ENCODE measurements at places on chromosomes 4 and X. TPM values are rescaled to one million over a fixed set of nuclear protein-coding genes. Genes with fewer than 3 reads are reported as not detected.
A peak's percentile ranks its signal among the peaks of the same experiment; 100 is the strongest.

DNA sequence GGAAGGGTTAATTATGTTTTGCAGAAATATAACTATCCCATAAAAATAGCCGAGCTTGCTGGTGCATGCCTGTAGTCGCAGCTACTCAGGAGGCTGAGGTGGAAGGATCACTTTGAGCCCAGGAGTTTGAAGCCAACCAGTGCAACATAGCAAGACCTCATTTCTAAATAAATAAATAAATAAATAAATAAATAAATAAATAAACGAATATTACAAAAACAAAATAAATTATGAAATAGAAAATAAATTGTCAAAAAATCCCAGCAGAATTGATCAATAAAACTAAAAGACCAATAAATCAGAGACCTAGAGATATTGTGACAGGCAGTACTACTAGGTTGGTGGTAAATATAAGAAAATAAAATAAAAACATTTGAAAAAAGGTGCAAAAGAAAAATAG lies 6.7 kb upstream of the ARL13A start:
- no peak overlapping the region for H3K27ac ChIP-seq
- H3K36me3 ChIP-seq, result no peaks in the 10 kb centered on the region
- H3K4me1 ChIP-seq, result no peaks in the 10 kb centered on the region
- H3K4me3 ChIP-seq, result no peak overlapping the region

The PALLD gene
- total RNA-seq, result 22.9 TPM

DNA sequence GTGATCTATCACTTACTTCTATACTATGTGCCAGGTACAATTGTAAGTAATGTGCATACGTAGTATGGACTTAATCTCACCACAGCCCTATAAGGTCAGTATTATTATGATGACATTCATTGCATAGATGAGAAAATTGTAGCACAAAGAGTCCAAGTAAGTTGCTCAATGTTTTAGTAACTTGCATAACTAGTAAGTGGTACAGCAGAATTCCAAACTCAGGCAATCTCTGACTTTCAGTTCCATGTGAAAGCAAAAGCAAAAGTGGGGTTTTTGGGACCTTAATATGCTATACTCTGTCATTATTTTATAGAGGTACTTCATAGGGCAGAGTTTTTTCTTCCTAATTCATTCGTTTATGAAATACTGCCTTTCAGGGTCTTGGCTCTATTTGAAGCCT lies 188.8 kb upstream of the VEGFC start:
- H3K27ac ChIP-seq, result no peak overlapping the region
- DNase-seq, result no peak
- no peaks in the 10 kb centered on the region for H3K27me3 ChIP-seq
- no peaks in the 10 kb centered on the region for H3K36me3 ChIP-seq

The IGSF1 gene
- total RNA-seq, result not detected

- H3K4me1 ChIP-seq, result no peaks in the 10 kb centered on the region
- no peak for DNase-seq
- H3K27me3 ChIP-seq, result peaks cover 2% of the 10 kb centered on the region
- no peaks in the 10 kb centered on the region for H3K36me3 ChIP-seq
- H3K27ac ChIP-seq, result no peak overlapping the region
- H3K4me3 ChIP-seq, result no peak overlapping the region
These were observed 39.2 kb downstream of the FMR1NB start for GRCh38 chrX:148020329-148020728.

GRCh38 chr4:87056881-87057280 lies 122.1 kb downstream of the AFF1 start:
- peaks cover 27% of the 10 kb centered on the region for H3K36me3 ChIP-seq
- H3K4me1 ChIP-seq, result peaks cover 78% of the 10 kb centered on the region
- H3K4me3 ChIP-seq, result no peak overlapping the region
- DNase-seq, result no peak
- H3K27ac ChIP-seq, result peak overlapping the region; percentile 70
- no peaks in the 10 kb centered on the region for H3K27me3 ChIP-seq

- no peak overlapping the region for H3K4me3 ChIP-seq
- peaks cover 10% of the 10 kb centered on the region for H3K36me3 ChIP-seq
- no peak overlapping the region for H3K27ac ChIP-seq
These were observed 170.1 kb downstream of the AFAP1 start for GRCh38 chr4:7769396-7770223.

- no peak overlapping the region for H3K4me3 ChIP-seq
- peaks cover 9% of the 10 kb centered on the region for H3K4me1 ChIP-seq
- H3K27ac ChIP-seq, result peak overlapping the region; percentile 90
- no peaks in the 10 kb centered on the region for H3K36me3 ChIP-seq
These were observed 109.6 kb upstream of the KIT start for GRCh38 chr4:54548098-54548620.

GRCh38 chr4:17968721-17969120 lies 52.8 kb downstream of the LCORL start:
- no peak for DNase-seq
- no peaks in the 10 kb centered on the region for H3K4me1 ChIP-seq
- no peaks in the 10 kb centered on the region for H3K36me3 ChIP-seq
- no peaks in the 10 kb centered on the region for H3K27me3 ChIP-seq
- H3K4me3 ChIP-seq, result no peak overlapping the region

DNA sequence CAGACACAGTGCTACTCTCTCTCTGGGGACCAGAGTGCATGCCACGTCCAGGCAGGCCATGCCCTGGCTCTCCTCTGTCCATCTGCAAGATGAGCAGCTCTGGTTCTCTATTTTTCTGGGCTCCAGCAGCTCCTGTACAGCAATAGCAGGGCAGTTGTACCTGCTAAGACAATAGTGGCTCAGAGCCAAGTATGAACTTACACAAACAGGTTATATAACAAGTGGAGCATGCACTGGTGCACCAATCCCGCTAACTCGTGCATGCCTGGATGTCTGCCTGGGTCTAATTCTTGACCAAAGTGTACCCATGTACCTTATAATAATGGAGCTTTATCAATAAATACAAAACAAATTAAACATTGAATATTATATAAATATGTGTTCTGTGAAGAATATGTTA lies 392.3 kb downstream of the CENPC start:
- no peak overlapping the region for H3K4me3 ChIP-seq
- no peak overlapping the region for H3K27ac ChIP-seq
- DNase-seq, result no peak
- H3K27me3 ChIP-seq, result no peaks in the 10 kb centered on the region
- no peaks in the 10 kb centered on the region for H3K4me1 ChIP-seq

DNA sequence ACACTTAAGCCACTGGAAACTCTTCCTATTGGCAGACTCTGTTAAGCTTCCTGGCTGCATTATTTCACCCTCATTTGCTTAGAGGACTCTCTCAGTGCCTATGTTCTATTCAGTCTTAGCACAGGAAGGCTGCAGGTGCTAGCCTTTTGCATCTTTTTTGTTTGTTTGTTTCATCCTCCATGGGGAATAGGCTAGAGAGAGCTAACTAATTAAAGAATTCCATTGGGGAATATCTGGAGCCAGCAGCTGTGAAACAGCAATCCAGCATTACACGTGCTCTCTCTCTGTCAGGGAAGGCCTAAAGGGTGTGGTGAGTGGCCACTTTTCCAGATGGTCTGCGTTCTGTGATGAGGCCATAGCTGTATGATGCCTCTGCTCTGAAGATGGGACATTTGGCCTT lies 633.6 kb downstream of the SPRY1 start:
- H3K27me3 ChIP-seq, result peaks cover 5% of the 10 kb centered on the region
- H3K4me3 ChIP-seq, result no peak overlapping the region
- no peaks in the 10 kb centered on the region for H3K36me3 ChIP-seq
- no peak for DNase-seq
- no peak overlapping the region for H3K27ac ChIP-seq

GRCh38 chrX:20144491-20144890 lies 2.9 kb upstream of the EIF1AX start:
- no peak for DNase-seq
- H3K4me1 ChIP-seq, result peaks cover 25% of the 10 kb centered on the region
- H3K36me3 ChIP-seq, result peaks cover 4% of the 10 kb centered on the region
- no peak overlapping the region for H3K4me3 ChIP-seq
- H3K27ac ChIP-seq, result no peak overlapping the region

GRCh38 chrX:31237189-31237588 lies 165.3 kb upstream of the FTHL17 start:
- DNase-seq, result no peak
- peaks cover 3% of the 10 kb centered on the region for H3K27me3 ChIP-seq
- H3K4me1 ChIP-seq, result peaks cover 6% of the 10 kb centered on the region
- H3K27ac ChIP-seq, result no peak overlapping the region
- no peak overlapping the region for H3K4me3 ChIP-seq
- H3K36me3 ChIP-seq, result no peaks in the 10 kb centered on the region

The SULT1E1 gene
- not detected for total RNA-seq

The SPANXB1 gene
- total RNA-seq, result not detected

The MXRA5 gene
- not detected for total RNA-seq

DNA sequence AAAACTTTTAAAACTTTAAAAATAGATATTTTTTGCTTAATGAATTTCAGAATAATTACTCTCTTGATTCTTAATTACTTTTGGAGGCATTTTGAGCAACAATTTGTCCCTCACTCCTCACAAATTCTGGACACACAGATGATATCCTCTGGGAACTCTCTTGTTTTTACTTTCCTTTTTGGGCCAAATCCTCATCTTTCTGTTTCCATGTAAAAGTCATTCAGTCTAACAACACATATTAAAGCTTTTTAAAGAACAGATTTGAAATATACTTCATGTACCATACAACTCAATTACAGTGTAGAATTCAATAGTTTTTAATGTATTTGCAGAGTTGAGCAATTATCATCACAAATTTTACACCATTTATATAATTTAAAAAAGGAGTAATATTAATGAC lies 983.1 kb downstream of the STIM2 start:
- DNase-seq, result no peak
- H3K27ac ChIP-seq, result no peak overlapping the region

GRCh38 chr4:163701916-163702315 lies 207.4 kb downstream of the TMA16 start:
- no peaks in the 10 kb centered on the region for H3K27me3 ChIP-seq
- no peaks in the 10 kb centered on the region for H3K4me1 ChIP-seq
- H3K27ac ChIP-seq, result no peak overlapping the region
- no peaks in the 10 kb centered on the region for H3K36me3 ChIP-seq
- H3K4me3 ChIP-seq, result no peak overlapping the region

DNA sequence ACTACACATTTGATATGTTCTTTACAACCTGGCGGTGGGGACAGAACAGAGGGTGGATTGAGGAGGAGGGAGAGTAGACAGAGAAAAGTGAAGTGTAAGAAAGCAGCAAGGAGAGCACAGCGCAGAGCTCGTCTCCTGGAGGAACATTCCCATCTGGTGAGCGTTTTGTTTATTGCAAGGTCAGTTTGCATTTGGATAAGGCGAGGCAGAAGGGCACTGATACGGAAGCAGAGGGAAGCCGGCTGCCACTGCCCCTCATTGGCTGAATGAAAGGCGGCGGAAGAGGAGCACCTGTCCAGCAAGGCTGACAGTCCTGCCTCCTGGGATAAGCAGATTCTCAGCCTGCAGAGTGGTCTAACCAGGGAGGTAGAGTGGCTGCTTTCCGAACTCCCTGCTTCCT lies 83.2 kb downstream of the GPR143 start:
- peaks cover 29% of the 10 kb centered on the region for H3K36me3 ChIP-seq
- H3K4me3 ChIP-seq, result no peak overlapping the region
- no peak for DNase-seq
- H3K27ac ChIP-seq, result no peak overlapping the region
- peaks cover 9% of the 10 kb centered on the region for H3K4me1 ChIP-seq

DNA sequence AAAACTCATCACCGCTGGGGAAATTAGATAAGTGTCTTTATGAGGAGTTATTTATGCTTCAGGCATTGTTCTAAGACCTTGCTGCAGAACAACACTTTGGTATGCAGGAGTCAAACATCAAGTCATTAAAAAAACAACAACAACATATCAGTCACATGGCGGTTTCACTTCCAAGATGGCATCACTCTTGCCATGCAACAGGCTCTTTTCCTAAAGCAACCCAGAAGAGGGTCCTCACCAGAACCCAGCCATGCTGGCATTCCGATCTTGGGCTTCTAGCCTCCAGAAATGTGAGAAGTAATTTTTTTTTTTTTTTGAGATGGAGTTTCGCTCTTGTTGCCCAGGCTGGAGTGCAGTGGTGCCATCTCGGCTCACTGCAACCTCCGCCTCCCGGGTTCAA lies 8.7 kb upstream of the RBMX start:
- no peak overlapping the region for H3K4me3 ChIP-seq
- no peak for DNase-seq
- no peak overlapping the region for H3K27ac ChIP-seq
- peaks cover 5% of the 10 kb centered on the region for H3K4me1 ChIP-seq

DNA sequence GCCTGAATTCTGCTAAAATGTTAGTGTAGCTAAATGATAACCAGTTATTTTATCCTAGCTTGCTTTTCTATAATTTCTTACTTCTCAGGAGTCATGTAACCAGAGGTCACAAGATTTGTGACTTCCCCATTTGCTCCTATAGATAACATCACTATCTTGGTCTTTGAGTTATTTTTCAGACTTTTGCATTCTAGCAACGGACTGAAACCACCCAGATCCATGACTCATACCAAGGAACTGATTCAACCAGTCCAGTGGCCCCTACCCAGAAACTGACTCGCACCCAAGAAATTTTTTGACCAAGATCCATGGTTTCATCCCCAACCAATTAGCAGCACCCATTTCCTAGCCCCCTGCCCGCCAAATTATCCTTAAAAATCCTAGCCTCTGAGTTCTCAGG lies 50.0 kb downstream of the IQCM start:
- H3K27me3 ChIP-seq, result no peaks in the 10 kb centered on the region
- H3K4me3 ChIP-seq, result no peak overlapping the region
- H3K36me3 ChIP-seq, result no peaks in the 10 kb centered on the region

GRCh38 chr4:996030-996996 lies 3.1 kb upstream of the SLC26A1 start:
- peaks cover 34% of the 10 kb centered on the region for H3K27me3 ChIP-seq
- no peaks in the 10 kb centered on the region for H3K36me3 ChIP-seq
- no peaks in the 10 kb centered on the region for H3K4me1 ChIP-seq
- no peak for DNase-seq

GRCh38 chr4:78362310-78362709 lies 189.3 kb upstream of the ANXA3 start:
- H3K27ac ChIP-seq, result no peak overlapping the region
- H3K27me3 ChIP-seq, result peaks cover 14% of the 10 kb centered on the region
- no peaks in the 10 kb centered on the region for H3K36me3 ChIP-seq
- H3K4me3 ChIP-seq, result no peak overlapping the region
- no peaks in the 10 kb centered on the region for H3K4me1 ChIP-seq

The TCP11X2 gene
- not detected for total RNA-seq

The HMGN5 gene
- 0.73 TPM for total RNA-seq

DNA sequence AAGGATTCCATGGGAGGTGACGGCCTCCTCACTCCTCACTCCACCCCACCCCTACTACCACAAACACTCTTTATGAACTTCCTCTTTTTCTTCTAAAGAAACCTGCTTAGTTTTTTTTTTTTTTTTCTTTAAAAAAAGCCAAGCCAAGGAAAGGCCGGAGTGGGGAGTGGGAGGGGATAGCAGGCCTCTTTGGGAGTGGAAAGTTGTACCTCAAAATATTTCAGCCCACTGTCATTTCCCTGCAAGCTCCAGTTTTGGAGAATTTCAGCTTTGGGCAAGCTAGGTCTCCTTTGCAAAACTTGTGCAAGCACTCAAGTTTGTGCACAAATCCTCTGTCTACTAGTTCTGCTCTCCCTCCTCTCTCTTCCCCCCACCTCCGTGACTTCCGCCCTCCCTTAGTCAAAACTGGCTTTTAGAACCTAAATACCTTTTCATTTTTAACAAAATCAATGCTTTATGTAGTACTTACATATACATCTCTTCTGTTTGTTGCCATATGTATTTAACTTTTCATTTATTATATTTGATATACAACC lies 512 bp upstream of the ANTXR2 start:
- peak overlapping the region; percentile 99 for H3K4me3 ChIP-seq
- peaks cover 29% of the 10 kb centered on the region for H3K36me3 ChIP-seq
- H3K27me3 ChIP-seq, result peaks cover 1% of the 10 kb centered on the region

- no peaks in the 10 kb centered on the region for H3K36me3 ChIP-seq
- no peaks in the 10 kb centered on the region for H3K4me1 ChIP-seq
- H3K27me3 ChIP-seq, result peaks cover 2% of the 10 kb centered on the region
- no peak overlapping the region for H3K27ac ChIP-seq
- DNase-seq, result no peak
These were observed 335.7 kb upstream of the RASGEF1B start for GRCh38 chr4:81807386-81807785.
